Endodermal cell (in vitro differentiated cells): ENCODE measurements at places on chromosomes 6 and 20. TPM values are rescaled to one million over a fixed set of nuclear protein-coding genes. Genes with fewer than 3 reads are reported as not detected.

- DNase-seq, result no peak
Observed at GRCh38 chr6:133368664-133369063, 127.5 kb downstream of the EYA4 start.

DNA sequence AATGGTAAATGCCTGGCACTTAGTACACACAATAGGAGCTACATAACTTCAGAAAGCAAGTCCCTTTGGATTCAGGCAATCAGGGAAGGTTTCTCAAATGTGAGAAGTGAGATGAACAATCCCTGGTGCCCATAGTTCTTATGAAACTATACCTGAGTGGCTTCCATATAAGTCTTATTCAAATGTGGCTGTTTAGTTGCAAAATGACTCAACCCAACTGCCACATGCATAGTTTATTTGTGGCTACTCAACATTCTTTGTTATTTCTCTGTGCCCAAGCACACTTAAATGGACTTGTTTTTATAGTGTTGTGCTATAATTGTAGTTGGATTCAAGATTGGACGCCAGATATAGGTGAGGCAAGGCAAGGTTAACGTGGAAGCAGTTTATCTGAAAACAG is 93.7 kb upstream of the ATXN1 start:
- no peak for DNase-seq

GRCh38 chr6:20540683-20541082 is 6.4 kb downstream of the CDKAL1 start:
- no peak for DNase-seq

- DNase-seq, result peak; percentile 44
Observed at GRCh38 chr6:51494342-51494741, 593.1 kb downstream of the PKHD1 start.

GRCh38 chr6:16238057-16238962 is at the start of gene GMPR:
Gene GMPR (plus strand): TSS chr6:16238587. CDS start chr6:16238694, 107 bp downstream.
- peak; percentile 85 for DNase-seq

GRCh38 chr20:25084626-25085187 is 2.8 kb upstream of the VSX1 start:
- peak; percentile 72 for DNase-seq

DNA sequence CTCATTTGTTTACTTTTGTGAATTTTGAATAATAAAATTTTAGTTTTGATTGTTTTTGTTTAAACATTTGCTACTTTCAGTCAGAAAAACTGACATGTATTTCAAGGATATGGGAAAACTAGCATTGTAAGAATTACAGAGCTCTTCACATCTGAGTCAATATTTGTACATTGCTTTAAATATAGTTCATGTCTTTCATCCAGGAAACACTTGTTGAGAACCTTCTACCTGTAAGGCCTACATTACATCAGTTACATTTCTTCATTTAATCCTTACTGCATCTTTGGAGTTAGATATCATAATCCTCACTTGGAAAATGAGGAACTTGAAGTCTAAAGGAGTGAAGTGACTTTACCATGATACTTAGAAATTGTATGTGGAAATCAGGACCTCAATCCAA is 242.9 kb downstream of the KCNQ5 start:
- no peak for DNase-seq

- no peak for DNase-seq
Observed at GRCh38 chr6:7479801-7480266, 61.6 kb upstream of the DSP start.

DNA sequence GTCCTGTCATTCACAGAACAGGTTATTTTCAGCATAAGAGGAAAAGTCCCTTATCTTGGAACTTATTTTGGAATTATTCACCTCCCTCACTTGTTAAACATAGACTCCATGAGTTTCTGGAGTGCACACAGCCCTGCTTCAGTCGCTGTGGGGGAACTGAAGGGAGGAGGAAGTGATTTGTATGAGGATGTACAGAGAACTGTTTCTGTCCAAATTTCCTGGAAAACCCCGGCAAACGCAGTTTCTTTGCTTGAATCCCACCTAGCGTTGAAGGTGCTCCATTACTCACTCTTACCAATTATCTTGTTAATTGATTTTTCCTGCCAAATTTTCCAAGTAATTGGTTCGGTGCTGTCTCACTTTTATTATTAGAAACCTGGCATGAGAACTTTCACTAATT is 78.0 kb upstream of the AGPAT4 start:
- DNase-seq, result no peak

DNA sequence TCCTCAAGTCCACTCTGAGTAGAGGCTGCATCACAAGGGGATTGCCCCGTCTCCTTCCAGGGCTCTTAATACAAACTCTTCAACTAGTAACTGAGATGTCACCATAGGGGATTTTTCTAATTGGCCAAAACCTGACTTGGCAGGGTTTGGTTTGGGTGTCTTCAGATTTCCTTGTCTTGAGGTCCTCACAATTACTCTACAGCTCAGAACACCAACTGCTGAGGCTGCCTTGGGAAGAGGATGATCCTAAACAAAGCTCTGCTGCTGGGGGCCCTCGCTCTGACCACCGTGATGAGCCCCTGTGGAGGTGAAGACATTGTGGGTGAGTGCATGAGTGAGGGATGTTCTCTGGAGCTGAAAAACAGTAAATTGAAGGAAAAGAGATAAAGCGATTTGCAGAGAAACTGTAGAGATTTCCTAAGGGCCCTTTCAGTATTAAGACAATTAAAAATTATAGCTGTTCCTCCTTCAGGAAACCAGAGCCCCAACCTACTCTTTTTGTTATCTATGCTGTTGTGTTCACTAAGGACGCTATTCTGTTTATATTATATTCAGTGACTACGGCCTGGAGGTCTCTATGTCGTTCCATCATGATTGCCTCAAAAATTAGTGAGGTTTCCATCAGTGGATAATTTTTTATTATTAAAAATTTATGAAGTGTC is at the start of gene HLA-DQA1:
HLA-DQA1 (plus strand) TSS at position 188 of the 662 bp plus-strand sequence; CDS start at position 241, 53 bp downstream.
- DNase-seq, result no peak

GRCh38 chr20:53159160-53159559 is 187.0 kb downstream of the TSHZ2 start:
- DNase-seq, result no peak

- DNase-seq, result no peak
Observed at GRCh38 chr6:159935065-159935464, 33.8 kb upstream of the IGF2R start.

DNA sequence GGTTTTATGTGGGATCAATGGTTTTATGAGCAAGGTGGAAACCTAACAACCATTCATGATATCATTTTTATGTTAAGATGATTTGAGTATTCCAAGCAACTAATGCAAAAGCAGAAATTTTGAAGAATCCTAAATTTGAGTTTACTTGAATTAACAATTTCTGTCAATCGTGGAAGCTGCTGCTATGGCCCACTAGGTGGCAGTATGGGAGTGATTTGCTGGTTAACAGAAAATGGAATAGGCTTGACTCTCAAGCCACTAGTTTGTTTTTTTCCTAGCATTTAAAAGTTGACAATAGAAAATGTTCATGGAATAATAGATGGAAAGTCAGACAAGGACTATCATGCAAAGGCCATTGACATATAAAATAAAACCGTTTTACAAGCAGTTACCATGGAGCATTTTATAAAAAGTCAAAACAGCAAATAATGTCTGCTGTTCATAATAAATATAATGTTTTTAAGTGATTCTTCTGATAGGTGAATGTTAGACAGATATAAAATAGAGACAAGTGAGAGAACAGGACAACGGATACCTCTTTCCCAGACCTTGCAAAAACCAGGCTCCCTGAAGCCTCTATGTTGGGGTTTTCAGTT is 43.0 kb upstream of the TMEM200A start:
- peak; percentile 56 for DNase-seq

- no peak for DNase-seq
Observed at GRCh38 chr20:13288357-13288756, 67.3 kb downstream of the ISM1 start.

GRCh38 chr20:14879839-14880238 is 542.4 kb upstream of the FLRT3 start:
- DNase-seq, result no peak

DNA sequence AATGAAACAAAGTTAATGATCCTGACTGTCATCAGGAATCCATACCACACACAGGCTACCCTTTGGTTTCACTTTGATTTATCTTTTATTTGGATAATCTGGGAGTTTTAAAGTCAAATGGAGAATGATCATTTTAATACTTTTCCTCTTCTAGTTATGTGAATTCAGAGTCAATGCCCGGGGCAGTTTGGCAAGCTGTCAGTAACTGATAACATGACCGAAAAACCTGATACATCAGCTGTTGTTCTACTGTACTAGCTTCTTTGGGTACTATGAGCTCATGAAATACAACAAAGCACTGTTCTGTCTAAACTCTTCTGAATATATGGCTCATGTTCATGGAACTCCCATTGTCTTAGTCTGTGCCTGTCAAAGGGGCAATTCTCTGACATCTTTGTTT is 30.2 kb downstream of the KLHL31 start:
- DNase-seq, result no peak

DNA sequence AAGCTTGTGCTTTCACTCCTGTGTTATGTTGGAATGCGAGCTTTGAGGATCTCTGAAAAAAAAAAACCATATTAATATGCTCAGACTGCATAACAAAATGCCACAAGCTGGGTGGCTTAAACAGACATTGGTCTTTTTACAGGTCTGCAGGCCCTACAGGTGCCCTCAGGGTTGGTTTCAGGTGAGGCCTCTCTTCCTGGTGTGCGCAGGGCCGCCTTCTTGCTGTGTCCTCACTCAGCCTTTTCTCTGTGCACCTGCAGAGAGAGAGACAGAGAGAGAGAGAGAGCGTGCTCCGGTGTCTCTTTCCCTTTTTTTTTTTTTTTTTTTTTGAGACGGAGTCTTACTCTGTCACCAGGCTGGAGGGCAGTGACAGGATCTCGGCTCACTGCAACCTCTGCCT is 114.1 kb upstream of the SNX9 start:
- DNase-seq, result no peak

DNA sequence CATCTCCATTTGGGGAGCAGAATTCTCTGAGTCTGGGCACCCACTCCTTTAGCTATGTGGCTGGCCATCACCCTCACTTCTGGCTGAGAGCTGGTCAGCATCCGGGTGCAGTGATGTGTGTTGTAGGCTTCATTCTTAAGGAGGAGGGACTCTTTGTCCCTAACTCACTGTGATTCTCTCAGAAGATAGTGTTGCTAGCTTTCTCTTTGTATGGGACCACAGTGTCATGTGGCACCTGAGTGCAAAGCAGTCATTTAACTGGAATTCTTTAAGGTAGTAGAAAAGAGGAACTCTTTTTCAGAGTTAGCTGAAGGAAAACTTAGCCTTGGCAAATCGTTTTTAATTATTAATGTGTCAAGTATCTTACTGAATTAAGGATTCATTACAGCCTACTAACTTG is 165.9 kb downstream of the JARID2 start:
- DNase-seq, result no peak

- DNase-seq, result no peak
Observed at GRCh38 chr6:305371-306206, 13.3 kb downstream of the DUSP22 start.

DNA sequence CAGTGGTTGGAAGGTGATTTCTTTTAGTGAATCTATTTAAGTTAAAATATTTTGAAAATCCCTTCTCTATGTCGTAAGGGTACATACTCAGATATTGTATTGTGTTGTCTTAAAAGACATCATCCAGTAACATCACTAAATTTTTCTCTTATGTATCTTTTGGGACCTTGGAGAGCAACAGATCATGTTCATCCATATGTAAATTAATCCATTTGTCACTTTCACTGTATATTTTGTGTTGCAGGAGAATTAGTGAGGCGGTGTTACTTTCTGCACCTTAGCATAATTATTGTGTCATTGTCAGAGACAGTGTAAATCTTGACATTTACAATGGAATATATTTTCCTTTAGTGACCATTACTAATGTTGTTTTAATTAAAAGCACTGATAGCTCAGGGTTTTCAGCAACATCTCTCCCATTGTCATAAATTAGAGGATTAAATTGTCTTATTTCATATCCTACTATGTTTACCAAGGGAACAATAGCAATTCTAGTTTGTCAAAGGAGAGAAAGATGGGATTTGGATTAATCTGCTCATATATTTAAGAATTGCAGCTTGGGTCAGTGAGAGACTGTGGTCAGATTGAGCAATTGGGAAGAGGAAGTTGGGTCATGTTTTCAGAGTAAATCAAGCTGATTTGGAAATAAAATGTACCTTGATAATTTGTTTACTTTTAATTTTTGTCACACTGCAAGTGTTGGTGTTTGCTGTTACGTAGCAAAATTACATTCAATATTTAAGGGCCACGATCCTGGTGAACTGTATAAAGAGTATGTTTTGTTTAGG is 22.7 kb downstream of the DOK5 start:
- no peak for DNase-seq

DNA sequence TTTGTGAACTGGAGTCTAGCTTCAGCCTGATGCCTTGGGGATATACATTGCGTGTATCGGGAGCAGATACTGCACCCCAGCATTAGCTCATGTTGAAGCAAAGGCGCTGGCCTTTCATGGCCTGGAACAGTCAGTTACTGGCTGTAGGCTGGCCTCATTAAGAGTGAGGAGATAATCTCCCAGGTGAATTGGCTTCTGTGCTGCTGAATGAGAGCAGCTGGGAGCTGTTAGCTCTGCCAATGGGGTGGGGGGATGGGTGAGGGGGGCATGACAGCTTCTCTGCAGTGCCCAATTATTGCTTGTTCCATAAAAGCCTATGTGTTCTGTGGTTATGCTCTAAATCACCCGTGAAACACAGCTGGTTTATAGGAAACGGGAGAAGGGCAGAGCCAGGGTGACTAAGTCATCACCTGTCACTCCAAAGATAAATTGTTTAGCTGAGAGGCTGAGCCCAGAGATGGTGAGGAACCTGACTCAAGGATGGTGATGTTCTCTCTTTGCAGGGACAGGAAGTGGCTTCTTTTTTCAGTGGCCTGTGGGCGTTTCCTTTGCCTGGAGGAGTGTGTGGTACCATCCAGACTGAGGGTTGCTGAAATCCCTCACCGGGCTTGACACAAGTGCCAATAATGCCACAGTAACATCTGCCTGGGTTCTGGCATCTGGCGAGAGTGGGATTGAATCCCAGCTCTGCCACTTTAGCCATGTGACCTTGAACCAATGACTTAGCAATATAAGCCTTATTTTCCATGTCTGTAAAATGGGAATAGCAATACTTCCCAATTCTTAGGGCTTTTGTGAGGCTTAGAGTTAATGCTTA is 170.8 kb downstream of the BCAS1 start:
- no peak for DNase-seq

GRCh38 chr20:17573463-17573862 is 3.6 kb downstream of the DSTN start:
- no peak for DNase-seq

The TMEM14B gene
- total RNA-seq, result 165 and 175 TPM in 2 replicates

The R3HDML gene
- total RNA-seq, result not detected in 3 replicates

The PPP1R3G gene
- 2.7 TPM in 1 of 3 replicates, not detected in the others for total RNA-seq

The GNAS-AS1 gene
- 5.6 to 11.5 TPM (median 9.7 TPM) in 3 replicates for total RNA-seq

The LY6G6D gene
- total RNA-seq, result not detected in 2 replicates

The LST1 gene
- total RNA-seq, result 0.21 TPM in 1 of 3 replicates, not detected in the others

The CST2 gene
- 0.62 and 1.6 TPM in 2 replicates for total RNA-seq
